ENCODE measurements at places on chromosomes 1 and 21.

- DNase-seq, result no peak
Measured at GRCh38 chr21:17775431-17776126, 43.6 kb downstream of the C21orf91 start.

DNA sequence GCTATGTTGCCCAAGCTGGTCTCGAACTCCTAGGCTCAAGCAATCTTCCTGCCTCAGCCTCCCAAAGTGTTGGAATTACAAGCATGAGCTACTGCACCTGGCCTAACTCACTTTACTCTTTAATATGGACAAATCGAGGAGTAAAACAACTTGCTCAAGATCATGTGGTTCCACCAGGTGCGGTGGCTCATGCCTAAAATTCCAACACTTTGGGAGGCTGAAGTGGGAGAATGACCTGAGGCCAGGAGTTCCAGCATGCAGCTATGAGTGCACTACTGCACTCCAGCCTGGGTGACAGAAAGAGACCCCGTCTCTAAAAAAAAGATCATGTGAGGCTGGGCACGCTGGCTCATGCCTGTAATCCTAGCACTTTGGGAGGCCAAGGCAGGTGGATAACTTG lies 2.0 kb downstream of the INPP5B start:
- DNase-seq, result no peak

DNA sequence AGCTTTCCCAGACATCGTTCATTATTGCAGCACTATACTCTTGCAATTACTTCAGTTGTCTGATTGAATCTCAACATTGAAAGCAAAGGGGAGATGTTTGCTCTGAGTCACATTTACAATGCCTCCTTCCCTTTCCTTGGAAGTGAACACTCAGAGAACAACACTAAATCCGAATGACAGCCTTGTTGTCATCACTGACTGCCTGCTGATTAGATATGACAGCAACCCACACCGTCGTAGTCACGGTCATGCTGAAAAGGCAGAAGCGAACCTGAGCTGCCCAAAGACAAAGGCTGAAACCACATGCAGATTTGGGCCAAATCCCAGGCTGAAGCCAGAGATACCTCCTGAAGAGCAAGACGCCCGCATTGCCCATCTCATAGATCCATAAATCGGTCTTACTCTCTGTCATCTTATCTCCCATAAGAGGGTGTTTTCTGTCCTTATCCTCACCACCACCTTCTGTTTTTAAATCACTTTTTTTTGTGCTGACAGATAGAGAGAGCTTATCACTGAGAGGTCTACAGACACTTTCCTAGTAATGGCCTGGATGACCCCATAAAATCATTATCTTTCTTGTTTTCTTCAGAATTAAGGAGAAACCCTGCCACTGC lies 47.5 kb downstream of the TMCO4 start:
- no peak for DNase-seq

DNA sequence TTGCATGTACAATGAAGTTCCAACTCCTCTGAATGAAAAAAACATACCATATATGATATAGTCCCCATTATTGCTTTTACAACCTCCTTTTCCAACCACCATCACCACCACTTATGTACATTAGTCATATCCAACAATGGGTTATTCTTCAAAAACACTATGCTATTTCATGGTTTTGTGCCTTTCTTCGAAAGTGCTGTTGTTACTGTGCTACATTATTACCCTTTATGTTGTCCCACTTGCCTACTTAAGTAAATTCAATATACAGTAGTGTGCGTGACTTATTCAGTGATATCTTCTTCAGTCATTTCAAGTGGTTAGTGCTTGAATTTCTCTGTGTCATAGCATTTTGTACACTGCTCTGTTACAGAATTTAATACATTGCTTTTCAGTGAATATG lies 105.3 kb downstream of the ASH1L start:
- DNase-seq, result no peak

DNA sequence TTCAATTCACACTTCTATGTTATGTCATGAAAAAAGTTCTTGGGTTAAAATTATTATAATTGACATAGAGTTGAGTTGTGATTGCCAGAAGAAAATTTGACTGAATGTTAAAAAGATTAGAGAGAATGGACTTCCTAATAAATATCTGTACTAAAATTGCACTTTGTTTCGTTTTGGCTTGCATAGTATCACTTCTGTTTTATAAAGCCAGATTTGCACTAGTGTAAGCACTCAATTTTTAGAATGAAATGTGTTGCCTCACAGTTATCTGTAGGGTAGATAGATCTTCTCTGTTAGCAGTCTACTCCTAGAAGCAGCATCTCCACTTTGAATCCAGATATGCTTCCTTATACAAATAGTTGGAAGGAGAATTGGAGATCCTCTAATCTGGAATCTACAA lies 95.2 kb upstream of the MPC2 start:
- DNase-seq, result no peak

- DNase-seq, result no peak
Measured at GRCh38 chr1:223849352-223850254, 3.9 kb upstream of the TP53BP2 start.

- DNase-seq, result no peak
Measured at GRCh38 chr1:12450756-12451559, 167.1 kb downstream of the DHRS3 start.

DNA sequence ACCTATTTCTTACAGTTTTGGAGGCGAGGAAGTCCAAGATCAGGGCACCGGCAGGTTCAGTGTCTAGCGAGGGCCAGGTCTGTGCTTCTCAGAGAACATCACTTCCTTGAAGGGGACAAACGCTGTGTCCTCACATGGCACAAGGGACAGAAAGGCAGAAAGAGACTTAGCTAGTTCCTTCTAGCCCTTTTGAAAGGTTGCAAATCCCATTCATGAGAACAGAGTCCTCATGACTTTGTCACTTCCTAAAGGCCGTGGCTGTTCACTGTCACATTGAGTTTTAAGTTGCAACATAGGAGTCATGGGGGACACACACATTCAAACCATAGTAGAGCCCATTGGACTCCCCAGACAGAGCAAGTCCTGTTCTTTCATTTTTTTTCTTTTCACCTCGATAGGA lies 27.4 kb downstream of the PER3 start:
- no peak for DNase-seq

- DNase-seq, result no peak
Measured at GRCh38 chr1:244451539-244451950, at the start of gene ADSS2. Gene ADSS2 (minus strand): TSS chr1:244451909. CDS start chr1:244451817, 92 bp downstream.

- DNase-seq, result no peak
Measured at GRCh38 chr1:47708658-47709018, 270.8 kb downstream of the FOXD2 start.

DNA sequence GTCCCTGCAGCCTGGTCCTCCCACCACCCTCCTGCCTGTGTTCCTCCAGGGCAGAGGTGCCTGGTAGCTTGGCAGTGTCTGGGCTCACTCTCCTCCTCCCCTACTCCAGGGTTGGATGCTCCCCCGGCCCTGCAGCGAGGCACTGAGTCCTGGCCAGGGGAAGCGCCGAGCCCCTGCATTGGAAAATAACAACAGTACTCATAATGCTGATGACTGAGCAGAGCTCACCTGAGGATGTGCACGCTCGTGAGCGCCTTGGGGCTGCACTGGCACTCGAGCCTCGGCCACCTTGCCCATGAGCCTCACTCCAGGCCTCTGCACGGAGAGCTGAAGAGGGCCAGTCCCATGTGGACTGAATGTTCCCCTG lies 6.0 kb upstream of the ACTRT2 start:
- no peak for DNase-seq

DNA sequence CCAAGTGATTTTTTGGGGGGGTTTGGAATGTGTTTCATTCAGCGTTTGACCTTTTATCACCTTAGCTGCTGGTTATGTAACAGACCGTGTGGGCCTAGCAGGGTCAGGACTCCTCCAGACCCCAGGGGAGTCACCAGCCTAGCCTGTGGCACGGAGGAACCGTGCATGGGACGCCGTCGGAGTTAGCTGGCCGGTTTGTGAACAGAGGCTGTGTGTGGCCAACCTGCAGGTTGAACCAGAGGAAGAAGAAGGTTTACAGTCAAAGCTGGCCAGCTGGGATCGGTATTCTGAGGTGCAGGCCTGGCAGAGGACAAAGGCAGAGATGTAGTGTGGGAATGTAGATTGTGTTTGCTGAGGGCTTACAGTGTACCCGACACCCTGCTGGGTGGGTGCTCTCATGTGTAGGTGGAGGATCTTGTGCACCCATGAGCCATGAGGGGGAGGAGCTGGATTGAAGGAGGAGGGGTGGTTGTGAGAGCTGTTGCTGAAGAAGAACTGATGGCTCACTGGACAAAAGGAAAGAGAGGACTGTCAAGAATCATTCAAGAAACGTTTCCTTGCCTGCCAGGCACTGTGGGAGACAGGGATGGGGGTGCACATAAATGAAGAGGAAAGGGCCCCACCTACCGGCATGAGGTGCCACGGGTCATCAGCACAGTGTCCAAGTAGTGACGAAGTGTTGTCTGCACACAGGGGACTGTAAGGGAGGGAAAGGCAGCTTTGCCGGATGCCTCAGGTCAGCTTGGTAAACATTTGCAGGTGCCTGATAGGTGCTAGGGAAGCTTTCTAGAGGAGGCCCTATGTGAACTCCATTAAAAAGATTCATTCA lies 40.0 kb upstream of the PWP2 start:
- no peak for DNase-seq

DNA sequence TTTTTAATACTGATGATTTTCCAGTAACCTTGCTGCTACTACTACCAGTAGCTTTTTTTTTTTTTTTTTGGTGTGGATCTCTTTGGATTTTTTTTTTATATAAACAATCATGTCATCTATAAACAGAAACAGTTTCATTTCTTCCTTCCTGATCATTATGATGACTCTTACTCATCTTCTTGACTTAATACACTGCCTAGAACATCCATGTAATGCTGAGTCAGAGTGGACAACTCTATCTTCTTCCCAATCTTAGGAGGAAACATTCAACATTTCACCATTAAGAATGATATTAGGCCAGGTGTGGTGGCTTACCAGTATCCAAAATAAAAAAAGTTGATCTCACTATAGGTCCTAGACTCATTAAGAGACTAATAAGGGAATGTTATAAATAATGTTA lies 69.1 kb downstream of the RUSC1 start:
- no peak for DNase-seq

- DNase-seq, result no peak
Measured at GRCh38 chr1:119472080-119472818, 34.8 kb upstream of the HSD3B1 start.

- DNase-seq, result no peak
Measured at GRCh38 chr1:222182641-222183040, 365.3 kb downstream of the HHIPL2 start.

- no peak for DNase-seq
Measured at GRCh38 chr1:23524716-23525401, 6.2 kb downstream of the E2F2 start.

DNA sequence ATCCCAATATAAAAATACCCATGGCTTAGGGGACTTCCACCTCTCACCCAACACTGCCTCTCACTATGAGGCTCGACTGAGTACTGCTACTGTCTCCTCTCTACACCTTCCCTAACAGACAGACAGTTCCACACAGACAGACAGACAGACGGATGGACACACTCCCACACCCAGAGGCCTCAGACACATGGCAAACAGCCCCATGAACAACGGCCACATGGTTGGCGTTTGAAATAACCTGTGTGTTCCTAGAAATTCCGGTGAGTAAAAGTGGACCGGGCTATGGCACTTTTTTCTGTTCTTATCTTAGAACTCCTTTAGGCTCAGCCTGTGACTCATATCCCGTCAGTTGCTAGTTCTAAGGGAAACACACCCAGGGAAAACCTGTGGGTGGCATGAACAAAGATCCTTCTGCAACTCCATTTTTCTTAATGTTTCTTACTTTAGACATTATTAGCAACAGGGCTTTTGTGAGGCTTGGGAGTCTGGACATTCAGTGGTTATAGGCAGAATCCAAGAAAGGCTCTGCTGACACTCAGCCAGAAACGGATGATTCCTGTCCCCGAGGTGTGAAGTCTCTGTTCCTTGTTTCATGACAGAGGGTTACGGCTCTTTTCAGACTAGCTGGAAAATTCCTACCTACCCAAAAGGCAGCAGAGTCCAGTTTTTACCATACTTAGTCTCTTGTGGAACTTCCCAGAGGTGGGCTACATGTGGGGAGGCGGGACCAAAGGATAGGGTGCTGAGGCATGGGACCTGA lies 90.5 kb upstream of the TLR5 start:
- DNase-seq, result no peak
